Germinal center (tissue), 1 donor: ENCODE measurements at places on chromosomes 7 and 10.

GRCh38 chr7:33062023-33062781, at the start of gene NT5C3A:
Gene NT5C3A, minus strand, starts transcription at chr7:33062776. Its CDS starts 71 bp downstream, at chr7:33062705.
- peak; percentile 42 for DNase-seq

- no peak for DNase-seq
Observed at GRCh38 chr7:155194382-155195140, 103.1 kb upstream of the INSIG1 start.

DNA sequence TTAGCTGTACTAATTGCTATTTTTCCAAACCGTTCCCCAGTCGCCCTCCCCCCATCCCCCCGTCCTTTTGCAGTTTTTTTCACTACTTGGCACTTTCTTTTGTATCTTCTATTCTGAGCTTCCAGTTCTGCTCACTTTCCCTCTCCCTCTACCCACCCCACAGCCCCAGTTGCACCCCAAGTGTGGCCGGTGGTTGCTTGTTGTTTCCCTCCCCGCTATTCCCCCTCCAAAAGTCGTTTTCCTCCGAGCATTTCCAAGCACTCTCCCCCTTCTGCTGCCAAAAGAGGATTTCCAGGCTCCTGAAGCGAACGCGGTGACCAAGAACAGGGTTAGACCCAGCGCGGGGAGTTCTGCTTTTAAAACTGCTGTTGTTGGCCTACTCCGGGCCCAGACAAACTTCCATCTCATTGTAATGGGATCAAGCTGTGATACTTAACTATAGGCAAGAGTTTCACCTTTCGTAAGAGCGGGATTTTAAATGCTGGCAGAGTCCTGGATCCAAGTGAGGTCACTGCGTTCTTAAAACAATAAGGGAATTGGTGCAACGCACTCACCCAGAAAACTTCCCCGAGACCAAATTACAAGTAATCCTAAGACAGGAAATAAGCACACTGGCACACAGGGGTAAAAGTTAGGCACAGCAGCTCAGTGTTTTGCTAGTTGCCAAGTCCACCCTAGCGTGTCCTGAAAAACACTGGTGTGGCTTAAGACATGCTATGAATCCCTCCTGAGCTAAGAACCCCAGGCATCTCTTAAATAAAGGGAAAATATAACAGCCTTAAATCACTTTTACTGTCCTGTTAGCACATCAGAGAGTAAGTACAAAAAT, 1.5 kb upstream of the RGS10 start:
- no peak for DNase-seq

DNA sequence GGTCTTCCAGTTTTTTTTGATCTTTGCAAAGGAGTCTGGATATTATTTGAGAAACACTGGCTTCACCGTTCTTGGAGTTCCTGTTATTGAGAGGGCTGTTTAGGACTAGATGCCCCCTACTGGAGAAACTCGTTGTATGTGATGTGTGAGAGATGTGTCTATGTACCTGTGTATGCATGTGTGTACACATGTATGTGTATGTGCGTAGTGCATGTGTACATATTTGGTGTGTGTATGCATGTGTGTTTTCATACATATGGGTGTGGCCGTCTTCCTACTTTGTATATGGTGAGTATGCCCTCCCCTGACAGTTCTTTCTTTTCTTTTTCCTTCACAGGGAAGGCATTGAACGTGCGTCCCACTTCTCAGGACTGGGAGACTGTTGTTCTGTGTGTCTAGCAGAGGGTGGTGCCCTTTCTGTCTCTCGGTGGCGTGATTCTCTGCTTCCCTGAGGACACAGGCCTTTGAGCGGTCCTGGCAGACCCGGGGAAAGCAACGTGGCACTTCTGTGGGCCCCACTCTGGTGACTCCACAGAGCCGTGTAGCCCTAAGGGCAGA, 3.0 kb upstream of the CALHM3 start:
- DNase-seq = peak; percentile 69

DNA sequence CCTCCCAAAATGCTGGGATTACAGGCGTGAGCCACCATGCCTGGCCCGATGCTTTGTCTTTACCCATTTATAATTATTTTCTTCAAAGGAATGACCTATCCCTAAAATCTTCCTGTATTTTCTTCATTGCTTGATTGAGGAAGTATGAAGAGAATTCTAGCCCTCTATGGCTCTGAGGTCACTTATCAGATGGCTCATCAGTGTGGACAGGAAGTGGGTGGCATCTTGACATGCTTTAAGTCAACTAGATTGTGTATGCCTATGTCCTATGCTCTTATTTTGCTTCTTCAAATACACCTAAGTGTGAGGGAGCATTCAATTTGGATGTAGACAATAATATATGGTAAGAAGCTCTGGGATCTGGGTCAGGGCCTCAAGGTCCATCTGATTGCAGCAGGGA, 1020.5 kb downstream of the LRMDA start:
- no peak for DNase-seq
